ENCODE measurements at places on chromosomes 13 and 19. TPM values are rescaled to one million over a fixed set of nuclear protein-coding genes. Genes with fewer than 3 reads are reported as not detected.

Gene ZNF600
- 12.5 TPM for total RNA-seq

Gene ZNF134
- total RNA-seq: 27.1 TPM

Gene SIAH3
- total RNA-seq: 0.53 TPM

Gene NLRP5
- not detected for total RNA-seq

- no peak for DNase-seq
Measured at GRCh38 chr19:30445385-30445784, 73.2 kb downstream of the ZNF536 start.

GRCh38 chr19:1843646-1844394 is 4.5 kb downstream of the REXO1 start:
- DNase-seq: no peak

GRCh38 chr19:6767357-6768235 is at the start of gene SH2D3A:
SH2D3A (minus strand) TSS chr19:6767435; CDS start chr19:6763748, 3,687 bp downstream.
- peak; percentile 87 for DNase-seq

DNA sequence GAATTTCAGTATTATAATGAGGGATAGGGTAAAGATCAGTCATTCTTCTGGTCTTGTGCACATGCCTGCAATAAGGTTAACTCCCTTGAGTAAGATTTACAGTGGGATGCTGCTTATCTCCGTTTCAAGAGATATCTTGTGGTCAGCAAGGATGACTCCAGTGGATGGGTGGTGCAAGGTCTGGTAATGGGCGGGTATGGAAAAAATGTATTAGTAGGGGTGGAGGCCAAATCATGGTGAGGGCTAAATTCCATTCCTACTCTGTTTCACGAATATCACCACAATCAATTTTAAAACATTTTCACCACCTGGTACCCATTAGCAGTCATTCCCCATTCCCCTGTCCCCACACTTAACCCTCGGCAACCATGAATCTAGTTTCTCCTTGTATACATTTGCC is 40.6 kb downstream of the CCDC122 start:
- no peak for DNase-seq

- DNase-seq: no peak
Measured at GRCh38 chr19:1251330-1252220, 3.2 kb downstream of the MIDN start.

- DNase-seq: no peak
Measured at GRCh38 chr19:57818378-57818777, 3.7 kb upstream of the ZNF552 start.

GRCh38 chr13:44739120-44739519 is 163.0 kb upstream of the TSC22D1 start:
- DNase-seq: no peak
